ENCODE measurements at places on chromosomes 2 and 18.

- DNase-seq: no peak
Observed at GRCh38 chr2:96888072-96889011, 18.5 kb upstream of the SEMA4C start.

DNA sequence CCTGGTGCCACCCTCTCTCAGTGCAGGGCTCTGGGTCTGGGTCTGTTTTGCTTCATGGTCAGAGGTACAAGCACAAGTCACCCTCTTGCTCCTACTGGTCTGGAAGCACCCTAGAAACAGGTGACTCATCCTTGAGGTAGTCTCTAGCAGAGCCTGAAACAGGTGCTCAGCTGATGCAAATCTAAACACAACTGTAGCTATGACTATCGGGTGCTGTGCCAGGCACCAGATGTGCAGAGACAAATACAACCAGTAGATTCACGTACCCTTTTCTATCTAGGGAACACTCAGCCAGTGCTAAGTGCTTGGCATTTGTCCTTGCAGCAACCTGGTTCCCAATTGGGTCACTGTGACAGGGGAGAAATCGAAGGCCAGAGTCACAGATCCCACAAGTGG lies 140.9 kb upstream of the MYCN start:
- no peak for DNase-seq

- no peak for DNase-seq
Observed at GRCh38 chr2:231472816-231473215, 8.5 kb upstream of the NCL start.

DNA sequence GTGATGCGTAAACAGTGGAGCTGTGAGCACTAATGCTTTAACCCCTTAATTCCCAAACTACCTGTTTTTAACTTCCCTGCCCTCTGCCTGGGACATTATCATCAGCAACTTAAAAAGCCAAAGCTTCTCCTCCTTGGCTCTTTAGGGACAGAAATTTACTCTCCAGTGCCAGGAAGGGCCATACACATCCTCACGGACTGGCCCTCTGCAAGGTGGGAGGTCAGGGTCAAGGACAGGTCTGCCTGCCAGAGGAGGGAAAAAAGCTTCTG lies 21.5 kb downstream of the KCTD1 start:
- no peak for DNase-seq

- no peak for DNase-seq
Observed at GRCh38 chr2:163605779-163606178, 130.0 kb downstream of the FIGN start.

- DNase-seq: no peak
Observed at GRCh38 chr2:16408331-16409005, 257.2 kb downstream of the CYRIA start.

DNA sequence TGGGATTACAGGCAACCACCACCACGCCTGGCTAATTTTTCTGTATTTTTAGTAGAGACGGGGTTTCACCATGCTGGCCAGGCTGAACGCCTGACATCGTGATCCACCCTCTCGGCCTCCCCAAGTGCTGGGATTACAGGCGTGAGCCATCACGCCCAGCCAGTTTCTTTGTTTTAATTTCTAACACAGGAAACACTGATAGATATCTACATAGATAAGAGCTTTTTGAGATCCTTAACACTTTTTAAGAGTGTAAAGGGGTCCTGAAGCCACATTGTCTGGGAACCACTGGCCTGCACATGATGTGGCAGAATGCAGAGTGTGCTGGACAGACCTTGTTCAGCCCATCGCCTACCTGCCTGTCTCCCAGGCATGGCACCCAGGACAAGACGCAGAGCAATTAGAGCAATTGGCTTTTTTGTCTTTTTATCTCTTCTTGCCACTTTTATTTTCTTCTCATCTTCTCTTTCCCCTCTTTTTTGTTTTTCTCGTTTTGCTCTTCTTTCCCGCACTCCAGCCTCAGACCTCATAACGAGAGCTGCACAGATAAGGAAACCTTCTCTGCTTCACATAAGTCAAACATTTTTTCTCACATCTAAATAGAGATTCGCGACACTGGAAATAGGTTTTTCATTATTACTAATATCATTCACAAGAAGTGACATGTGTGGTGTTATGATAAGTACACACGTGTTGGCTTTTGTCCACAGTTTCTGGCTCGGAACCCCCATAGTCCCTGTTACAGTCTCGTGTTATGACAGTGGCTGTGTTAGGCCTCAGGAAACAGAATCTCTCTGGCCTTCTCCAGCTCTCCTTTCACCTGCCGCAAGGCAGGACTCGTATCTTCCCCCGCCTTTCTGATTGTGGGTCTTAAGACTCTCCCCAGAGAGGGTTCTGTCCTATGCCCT lies 25.2 kb upstream of the GPR55 start:
- DNase-seq: no peak

GRCh38 chr2:226227341-226227740 lies 572.3 kb downstream of the IRS1 start:
- DNase-seq: no peak

DNA sequence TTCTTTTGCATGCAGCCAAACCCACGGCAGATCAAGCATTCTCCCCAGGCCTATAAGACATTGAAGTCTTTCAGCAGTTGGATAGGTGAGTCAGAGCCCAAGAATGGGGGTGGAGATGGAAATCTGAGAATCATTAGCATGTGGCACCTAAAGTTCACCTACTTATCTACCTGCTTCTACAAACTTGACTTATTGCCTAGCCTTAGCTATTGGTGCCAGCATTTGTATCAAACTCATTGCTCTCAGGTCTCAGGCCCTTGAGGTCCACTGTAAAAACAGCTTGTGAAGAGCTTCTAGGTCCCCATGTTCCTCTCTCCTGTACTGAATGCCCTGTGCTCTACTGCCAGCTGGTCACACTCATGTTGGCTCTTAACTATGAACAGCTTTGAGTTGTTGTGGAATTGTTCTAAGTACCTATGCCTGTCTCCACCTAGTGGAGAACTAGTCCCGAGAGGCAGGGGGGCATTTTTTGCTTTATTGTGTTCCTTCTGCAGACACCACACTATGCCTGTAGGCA lies 278.4 kb upstream of the SPRED2 start:
- no peak for DNase-seq

- DNase-seq: no peak
Observed at GRCh38 chr2:1698188-1698945, 45.9 kb downstream of the PXDN start.

DNA sequence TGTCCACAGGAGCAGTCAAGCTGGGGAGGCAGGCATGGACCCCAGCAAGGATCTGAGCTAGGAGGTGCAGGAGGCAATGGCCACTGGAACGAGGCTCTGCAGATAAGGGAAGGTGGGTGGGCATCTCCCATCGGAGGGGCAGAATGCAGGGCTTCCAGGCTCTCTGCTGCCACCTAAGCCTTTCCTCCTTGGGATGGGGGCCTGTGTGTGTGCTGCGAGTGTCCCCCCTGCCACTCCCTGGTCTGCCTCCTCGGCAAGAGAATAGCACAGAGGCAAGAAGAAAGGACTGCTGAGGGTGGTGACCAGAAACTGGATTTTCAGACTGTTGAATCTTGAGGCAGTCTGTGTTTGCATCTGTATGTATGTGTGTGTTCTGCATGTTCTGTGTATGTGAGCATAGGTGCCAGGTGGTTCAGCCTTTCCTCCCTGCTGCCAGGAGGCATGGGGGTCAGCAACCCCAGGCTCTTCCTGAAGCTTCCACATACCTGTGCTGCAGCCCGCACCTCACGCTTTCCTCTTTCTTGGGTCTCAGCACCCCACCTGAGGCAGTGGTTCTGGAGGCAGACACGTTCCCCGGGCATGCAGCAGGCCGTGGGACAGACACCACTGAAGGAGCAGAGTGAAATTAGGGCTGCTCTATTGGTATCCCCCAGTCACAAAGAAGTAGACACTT lies 86.7 kb downstream of the EPAS1 start:
- DNase-seq: no peak

GRCh38 chr2:69493268-69493667 lies 56.0 kb upstream of the NFU1 start:
- DNase-seq: no peak

DNA sequence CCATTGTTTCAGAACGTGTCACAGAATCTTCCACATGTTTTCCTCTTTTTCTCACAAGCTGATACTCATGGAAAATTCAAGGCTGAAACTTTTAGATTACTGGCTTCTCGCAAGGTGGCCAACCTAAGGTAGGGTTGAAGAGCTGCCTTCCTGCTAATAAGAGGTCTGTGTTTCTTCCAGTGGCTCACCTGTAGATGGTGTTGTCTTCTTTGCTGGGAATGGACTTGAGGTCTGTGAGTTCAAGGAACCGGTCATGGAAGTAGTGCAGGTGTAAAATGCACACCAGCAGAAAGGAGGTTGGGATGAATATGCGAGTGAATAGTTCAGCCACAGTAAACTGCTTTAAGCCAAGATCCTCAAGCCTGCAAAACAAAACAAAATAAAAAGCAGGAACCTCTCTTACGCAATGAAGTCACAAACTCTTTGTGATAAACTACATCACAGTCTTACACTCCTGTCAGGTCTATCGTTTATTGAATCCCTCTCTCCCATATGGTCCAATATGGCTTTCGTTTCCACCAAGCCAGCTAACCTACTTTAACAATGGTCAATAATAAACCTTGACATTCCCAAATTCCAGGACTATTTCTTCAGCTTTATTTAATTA lies 258.9 kb downstream of the NAPG start:
- DNase-seq: no peak

DNA sequence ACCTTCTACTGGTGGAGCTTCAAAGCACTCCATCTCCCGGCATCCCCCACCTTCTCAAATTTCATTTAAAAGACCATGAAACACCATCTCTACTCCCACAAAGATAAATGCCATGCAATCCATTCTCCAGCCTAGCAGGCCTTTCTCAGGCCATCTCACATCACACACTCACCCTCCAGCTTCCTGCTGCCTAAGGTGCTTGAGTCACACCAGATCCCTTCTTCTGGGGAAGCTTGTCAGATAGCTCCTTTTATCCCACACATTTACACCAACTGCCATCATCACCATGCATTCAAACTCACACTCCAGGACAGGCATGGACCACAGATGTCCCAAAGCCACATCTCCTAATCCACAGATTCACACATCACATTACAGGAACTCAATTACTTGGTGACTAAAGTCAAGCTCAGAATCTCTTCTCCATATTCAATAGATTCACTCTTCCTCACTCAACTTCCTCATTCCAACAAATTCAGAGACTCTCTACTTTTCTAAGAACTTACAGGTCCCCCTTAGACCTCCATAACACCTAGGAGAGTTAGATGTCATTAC lies 292.5 kb downstream of the TNS1 start:
- no peak for DNase-seq

- DNase-seq: no peak
Observed at GRCh38 chr2:138391946-138392345, 109.6 kb upstream of the SPOPL start.

- no peak for DNase-seq
Observed at GRCh38 chr2:224261326-224261725, 140.6 kb downstream of the FAM124B start.

DNA sequence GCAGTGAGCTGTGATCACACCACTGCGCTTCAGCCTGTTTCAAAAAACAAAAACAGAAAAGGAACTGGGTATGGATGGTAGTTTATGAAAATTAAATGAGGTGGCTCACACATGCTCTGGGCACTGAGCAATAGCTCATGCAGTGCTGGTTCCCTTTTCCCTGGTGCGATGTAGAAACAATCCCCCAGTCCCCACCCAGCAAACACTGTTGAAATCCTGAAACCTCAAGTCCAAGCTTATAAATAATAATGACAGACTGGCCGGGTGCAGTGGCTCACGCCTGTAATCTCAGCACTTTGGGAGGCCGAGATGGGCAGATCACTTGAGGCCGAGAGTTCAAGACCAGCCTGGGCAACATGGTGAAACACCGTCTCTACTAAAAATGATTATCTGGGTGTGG lies 55.4 kb upstream of the SMAD2 start:
- no peak for DNase-seq

DNA sequence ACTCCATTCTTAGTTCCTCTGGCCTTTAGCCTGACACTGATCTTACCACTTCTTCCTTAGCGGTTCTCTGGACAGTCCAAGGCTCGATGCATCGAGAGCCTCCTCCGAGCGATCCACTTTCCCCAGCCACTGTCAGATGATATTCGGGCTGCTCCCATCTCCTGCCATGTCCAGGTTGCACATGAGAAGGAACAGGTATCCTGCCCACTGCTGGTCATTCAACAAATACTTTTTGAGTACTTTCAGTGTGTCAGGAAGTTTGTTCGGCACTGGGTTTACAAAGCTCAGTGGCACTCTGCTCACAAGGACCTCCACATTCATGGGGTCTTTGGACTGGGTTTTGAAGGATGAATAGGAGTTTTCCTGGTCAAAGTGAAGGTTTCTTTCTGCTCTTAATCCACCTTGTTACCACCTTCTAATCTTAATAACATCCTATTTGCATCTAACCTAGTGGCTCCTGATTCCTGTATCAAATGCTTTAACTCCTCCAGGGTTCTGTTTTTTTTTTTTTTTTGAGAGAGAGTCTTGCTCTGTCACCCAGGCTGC lies 25.8 kb downstream of the GCKR start:
- DNase-seq: no peak

DNA sequence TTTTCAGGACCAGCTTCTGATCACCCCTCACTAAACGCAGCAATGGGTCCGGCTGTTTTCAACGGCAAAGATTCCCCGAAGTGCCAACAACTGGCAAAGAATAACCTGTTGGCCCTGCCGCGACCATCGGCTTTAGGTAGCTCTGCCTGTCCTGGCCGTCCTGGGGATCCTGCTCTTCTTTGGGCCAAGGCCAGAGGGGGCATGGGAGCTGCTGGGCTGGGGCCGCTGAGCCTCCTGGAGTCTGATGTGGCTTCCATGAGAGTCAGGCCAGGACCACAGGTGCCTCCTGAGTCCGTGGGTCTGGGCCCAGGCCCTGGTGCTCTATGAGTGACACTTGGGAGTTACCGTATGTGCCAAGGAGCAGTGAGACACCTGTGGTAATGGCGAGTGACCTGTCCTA lies 46.9 kb downstream of the GREB1 start:
- DNase-seq: no peak

DNA sequence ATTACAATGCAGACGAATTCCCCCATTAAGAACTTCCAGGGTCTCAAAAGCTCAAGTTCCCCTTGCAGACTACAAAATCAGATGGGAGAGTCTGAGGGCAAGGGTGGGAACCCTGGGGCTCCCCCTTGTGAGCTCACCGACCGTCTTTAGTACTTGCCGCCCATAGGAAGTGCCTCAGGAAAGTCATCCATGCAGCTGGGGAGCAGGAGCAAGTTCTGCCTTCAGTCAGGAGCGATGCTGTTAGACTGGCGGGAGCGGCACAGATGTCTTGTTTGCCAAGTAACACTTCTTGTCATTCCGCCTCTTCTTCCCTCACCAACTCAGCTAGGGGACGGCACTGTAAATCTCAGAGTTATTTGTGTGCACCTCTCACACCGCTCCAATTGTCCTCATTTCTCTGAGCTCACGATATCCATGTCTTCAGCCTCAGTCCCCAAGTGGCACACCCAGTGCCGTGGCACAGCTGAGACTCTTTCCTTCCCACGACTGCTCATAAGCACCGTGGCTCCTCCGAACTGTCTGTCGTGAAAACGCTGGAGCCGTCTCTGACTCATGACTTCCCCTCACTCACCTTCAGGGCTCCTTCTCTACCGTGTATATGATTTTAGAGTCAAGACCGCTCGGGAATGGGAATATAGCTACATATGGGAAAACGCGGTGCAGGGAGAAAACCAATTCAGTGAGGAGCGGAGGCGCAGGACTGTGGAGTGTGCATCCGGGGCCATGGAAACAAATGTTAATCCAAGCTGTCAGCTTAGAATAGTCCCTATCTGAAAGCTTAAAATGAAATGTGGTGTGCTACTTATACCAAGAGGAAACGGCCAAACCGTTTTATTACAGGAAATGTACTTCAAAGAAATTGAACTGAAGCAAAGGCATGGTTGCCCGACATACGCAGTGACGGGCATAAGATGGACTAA lies 34.0 kb downstream of the UXS1 start:
- DNase-seq: no peak
